ENCODE measurements at places on chromosomes 3 and 15. TPM values are rescaled to one million over a fixed set of nuclear protein-coding genes. Genes with fewer than 3 reads are reported as not detected.
A peak's percentile ranks its signal among the peaks of the same experiment; 100 is the strongest.

DNA sequence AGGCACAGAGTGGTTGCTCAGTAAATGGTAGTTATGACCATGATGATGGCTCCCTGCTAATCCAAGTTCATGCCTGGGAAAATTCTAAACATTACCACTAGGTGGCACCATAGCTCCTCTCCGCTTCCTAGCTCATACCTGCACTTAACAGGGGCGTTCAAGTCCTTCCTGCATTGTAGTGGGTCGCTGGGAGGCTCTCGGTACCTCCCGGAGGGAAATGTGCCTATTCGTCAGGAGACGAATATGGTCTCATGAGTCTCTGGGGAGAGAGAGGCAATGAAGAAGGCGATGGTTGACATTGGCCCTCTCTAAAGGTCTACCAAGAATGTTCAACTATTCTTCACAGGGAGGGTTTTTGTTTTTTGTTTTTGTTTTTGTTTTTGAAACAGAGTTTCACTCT lies 10.9 kb downstream of the MESP1 start:
- DNase-seq = peak; percentile 32

- DNase-seq = no peak
These were observed 5.9 kb downstream of the USP3 start for GRCh38 chr15:63509955-63510940.

GRCh38 chr3:37453393-37454389 lies 279.3 kb upstream of the LRRFIP2 start:
- no peak for DNase-seq

GRCh38 chr3:150080058-150080730 lies 109.5 kb upstream of the PFN2 start:
- DNase-seq = peak; percentile 80

DNA sequence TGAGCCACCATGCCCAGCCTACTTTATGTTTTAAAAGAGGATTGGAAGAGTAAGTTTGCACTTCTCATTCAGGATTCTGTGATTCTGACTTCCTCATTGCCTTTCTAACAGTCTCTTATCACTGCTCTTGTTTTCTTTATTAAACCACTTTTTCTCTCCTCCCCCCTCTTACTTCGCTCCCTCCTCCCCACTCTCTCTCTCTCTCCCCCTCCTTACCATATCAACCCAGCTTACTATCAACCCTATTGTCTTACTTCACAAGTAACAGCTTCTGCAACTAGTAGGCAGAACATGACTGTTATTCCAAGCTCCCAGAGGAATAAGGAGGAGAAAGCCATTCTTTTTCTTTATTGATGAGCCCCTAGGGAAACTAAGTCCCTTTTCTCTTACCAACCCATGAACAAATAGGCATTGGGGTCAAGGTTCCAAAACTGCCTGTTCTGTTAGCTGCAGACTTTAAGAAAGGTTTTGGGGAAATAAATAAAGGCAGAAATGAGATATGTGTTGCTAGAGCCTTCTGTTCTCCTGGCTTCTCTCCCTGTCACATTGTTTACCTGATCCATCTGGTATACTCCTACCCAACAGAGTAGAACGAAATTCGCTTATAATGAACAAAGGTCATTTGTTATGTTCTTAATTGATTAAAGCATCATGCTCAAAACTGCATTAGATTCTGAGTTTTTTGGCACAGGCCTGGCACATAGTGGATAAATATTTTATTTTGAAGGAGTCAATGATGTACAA lies 56.4 kb upstream of the RASGRP1 start:
- DNase-seq = no peak

DNA sequence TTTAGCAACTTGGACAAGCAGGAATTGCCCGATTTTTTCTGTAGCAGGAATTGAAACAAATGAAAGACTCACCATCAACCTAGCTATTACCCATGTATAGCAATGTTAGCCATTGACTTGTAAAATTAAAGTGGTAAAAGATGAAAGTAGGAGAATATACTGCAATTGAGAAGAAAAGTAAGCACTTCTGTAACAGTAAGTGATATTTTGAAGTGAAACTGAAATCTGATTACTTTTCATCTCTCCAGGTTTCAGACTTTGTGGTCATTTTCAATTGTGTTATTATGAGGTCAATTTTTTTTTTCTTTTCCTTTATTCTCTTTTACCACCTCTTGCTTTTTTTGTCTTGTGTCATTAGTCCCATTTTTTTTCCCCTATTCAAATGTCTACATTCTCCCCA lies 1078.2 kb downstream of the ZPLD1 start:
- no peak for DNase-seq

- DNase-seq = no peak
These were observed 167.5 kb upstream of the IGF1R start for GRCh38 chr15:98480844-98481243.

DNA sequence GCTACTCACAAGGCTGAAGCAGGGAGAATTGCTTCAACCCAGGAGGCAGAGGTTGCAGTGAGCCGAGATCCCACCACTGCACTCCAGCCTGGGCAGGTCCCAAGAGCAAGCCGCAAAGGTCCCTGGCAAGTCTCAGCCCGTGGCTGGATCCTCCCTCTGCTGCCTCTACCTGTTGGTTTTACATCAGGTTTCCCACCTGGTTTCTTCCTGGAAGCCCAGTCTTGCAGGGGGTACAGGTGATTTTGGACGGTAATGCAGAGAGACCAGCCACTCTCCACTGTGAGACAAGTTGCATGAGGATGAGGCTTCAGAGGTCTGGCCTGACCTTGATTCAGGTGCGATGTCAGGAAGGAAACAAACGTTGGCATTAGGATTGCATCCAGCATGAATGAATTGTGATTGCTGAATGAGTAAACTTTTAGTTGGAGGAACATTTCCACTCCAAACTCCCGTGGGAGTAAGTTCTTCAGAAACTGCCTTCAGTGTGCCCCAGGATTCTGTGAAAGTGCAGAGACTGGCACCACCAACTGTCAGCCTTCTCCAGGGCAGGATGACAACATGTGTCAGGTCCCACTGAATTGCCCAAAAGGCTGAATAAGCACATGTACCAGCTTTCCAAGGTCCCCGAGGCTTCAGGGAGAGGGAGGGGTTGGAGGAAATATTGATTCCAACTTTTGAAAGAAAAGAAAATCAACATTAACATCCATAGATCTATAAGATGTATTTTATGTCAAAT lies 189.4 kb downstream of the TJP1 start:
- DNase-seq = no peak

DNA sequence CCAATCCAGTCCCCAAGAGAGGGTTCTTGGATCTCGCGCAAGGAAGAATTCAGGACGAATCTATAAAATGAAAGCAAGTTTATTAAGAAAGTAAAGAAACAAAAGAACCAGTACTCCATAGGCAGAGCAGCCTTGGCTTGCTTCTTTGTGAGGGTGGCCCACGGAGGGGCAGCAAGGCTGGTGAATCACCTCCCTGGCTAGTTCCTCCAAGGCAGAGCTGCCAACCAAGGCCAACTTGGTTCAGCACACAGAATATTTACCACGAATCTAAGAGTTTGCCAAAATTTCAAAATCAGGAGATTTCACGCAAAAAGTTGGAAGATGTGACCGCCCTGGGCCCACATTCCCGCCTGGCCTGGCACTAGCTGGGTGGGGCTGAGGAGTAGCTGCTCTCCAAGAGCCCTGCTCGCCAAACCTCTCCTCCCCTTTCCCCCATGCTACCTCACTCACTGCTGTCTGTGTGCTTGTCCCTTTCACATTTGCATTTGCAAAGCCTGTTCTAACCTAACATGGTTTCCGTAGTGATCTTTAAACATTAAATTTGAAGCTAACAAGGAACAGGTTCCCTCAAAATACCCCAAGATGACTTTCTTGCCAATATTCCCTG lies 26.2 kb upstream of the DCUN1D1 start:
- peak; percentile 69 for DNase-seq

DNA sequence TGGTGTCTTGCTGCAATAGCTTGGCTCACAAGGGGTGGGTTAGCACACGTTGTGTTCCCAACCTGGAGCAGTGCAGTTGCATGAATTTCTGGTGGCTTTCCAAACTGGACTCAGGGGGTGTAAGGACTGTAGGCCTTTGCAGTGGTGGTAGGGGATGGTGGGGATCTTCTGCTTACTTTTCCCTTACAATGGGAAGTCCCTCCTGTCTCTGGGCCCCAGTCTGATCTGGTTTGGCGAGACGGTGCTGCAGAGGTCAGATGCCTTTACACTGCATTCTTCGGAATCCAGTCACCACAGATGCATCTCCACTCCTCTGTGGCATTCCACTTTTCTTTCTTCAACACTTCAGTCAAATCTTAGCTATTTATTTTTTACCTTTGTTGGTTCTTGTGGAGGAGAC lies 132.1 kb downstream of the DOCK3 start:
- DNase-seq = no peak

GRCh38 chr15:90040618-90041017 lies 39.5 kb downstream of the ZNF710 start:
- no peak for DNase-seq

GRCh38 chr3:108328821-108329486 lies 32.6 kb downstream of the HHLA2 start:
- no peak for DNase-seq

Gene IL5RA
- not detected for total RNA-seq

Gene ATP10A
- total RNA-seq = 1.5 TPM

Gene OR5K2
- not detected for total RNA-seq

Gene BTLA
- not detected for total RNA-seq

Data from MG63 (cell line).